NCI-H510A (cell line): ENCODE measurements at places on chromosomes 1 and 21.

DNA sequence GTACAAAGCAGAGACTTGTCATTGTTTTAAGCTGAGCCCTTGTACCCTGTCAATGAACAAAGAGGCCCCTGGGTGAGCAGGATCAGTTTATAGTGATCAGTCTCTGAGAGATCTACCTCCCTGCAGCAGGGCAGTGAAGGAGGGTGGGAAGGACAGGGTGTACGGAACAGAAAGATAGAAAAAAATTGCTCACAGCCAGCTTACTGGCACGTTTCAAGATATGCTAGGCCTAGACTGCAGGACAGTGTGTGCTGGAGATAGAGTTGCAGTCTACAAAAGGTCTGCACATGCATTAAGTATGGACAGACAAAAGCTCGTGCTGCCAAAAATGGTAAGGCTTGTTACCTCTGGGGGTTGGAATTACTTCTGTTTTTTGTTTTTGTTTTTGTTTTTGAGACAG lies 34.6 kb downstream of the OVAAL start:
- no peak for DNase-seq

DNA sequence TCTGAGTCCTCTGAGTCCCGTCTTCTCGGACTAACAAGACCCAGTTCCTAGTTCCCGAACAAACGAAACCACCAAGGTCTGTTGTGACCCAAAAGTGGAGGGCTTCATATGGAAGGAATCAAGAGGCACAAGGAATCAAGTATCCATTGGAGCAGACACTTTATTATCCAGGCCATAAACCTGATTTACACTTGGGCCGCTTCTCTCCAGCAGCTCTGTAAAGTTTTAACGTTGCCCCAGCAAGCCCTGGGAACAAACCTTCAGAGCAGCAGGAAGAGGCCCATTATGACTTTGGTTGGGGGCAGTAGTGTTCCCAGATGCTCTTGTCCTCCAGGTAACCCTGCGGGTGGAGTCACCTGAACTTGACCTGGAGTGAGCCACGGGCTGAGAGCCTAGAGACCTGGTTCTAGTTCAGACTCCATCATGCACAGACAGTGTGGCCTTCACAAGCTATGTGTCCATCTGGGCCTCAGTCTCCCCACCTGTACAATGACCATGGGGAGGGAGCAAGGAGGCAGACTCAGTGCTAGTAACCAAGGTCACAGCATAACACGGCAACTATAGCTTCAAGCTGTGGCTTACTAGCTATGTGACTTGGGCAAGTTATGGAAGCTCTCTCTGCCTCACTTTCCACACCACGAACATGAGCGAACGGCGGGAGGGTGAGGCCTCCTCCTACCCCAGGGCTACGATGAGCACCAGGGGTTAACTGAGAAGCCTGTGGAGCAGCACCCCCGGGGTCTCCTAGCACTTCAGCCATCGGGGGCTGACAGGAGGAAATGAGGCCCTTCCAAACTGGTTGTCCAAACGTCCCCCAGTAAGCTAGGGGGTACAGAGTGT lies 95.7 kb downstream of the GLIS1 start:
- DNase-seq: no peak

- DNase-seq: no peak
These were observed 356.6 kb downstream of the DSCAM start for GRCh38 chr21:40490408-40490807.

GRCh38 chr1:170114906-170115305 lies 30.9 kb upstream of the NTMT2 start:
- DNase-seq: no peak

DNA sequence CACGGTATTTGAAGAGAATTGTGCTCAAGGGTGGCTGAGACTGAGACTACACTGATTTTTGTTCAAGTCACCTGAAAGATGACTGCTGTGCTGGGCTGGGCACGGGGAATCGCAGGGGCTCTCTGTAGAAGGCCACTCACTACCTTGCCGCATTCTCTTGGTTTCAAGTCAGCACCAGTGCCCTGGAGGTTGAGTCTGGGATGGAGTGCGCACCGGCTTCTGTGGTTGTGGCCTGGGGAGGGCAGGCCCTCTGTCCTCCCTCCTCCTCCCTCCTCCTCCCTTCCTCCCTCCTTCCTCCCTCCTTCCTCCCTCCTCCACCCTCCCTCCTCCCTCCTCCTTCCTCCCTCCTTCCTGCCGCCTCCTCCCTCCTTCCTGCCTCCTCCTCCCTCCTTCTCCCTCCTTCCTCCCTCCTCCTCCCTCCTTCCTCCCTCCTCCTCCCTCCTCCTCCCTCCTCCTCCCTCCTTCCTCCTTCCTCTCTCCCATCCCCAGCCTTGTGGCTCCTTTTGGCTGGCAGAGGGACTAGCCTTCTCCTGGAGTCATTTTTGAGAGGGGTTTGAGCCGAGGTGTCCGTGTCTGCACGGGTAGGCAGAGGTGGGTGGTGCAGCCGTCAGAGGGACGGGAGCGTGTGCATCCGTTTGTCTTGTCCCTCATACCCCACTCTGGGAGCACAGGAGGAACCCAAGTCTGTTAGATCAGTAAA lies 9.5 kb downstream of the RER1 start:
- DNase-seq: no peak

DNA sequence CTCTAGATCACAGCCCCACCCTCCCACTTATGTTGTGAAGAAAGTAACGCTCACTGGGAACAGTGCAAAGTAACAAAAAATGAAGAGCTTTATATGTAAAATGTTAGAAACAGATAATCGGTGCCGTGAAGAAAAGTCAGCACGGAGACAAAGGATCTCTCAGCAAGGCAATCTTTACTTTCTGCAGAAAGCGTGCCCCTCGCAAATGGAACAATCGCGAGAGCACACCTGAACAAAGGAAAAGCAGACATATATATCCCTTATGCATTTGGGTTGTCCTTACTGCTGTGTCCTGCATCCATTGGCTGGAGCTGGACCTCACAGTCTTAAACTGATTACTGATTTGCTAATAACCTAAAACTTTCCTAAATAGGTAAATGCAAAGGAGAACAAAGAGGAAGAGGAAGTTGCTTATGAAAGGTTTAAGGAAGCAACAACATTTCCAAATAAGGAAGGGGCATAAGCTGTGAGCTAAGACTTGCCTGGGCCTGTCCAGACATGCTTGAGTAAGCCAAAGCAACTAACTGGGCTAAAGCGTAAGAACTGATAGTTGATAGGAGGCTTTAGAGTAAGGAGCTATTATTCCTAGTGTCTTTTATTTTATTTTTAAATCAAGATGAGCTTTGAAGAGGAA lies 89.7 kb downstream of the GTF2B start:
- DNase-seq: no peak

GRCh38 chr1:10856863-10857598 lies 60.6 kb upstream of the CASZ1 start:
- DNase-seq: no peak

- no peak for DNase-seq
These were observed 356.3 kb downstream of the USP25 start for GRCh38 chr21:16086121-16086520.

- no peak for DNase-seq
These were observed 53.6 kb downstream of the KCNAB2 start for GRCh38 chr1:6099297-6099696.

- DNase-seq: no peak
These were observed 4.5 kb upstream of the DDR2 start for GRCh38 chr1:162627662-162628296.

DNA sequence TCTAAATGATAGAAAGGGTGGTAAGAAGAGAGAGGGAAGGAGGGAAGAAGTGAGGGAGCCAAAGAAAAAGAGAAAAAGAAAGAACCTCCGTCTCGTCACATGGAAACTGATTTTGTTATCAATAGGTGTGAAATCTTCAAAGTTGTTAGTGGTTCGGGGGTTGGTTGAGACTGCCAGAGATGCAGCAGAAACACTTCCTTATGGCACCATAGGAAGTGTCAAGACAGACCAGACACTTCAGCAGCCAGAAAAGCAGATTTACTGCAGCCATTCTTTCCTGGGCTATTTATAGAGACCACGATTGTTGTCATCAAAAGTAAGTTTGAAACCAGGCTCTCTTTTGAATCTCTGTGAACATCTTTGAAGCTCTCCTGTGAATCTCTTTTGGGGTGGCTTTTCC lies 150.5 kb downstream of the PLPPR5 start:
- DNase-seq: no peak

- DNase-seq: peak; percentile 23
These were observed 3.0 kb upstream of the RGS8 start for GRCh38 chr1:182687361-182687760.

- DNase-seq: peak; percentile 64
These were observed 52.2 kb downstream of the SDC3 start for GRCh38 chr1:30856260-30856790.

GRCh38 chr1:245475126-245475525 lies 320.3 kb downstream of the KIF26B start:
- DNase-seq: no peak

GRCh38 chr21:34878501-34878900 lies 170.6 kb downstream of the RUNX1 start:
- peak; percentile 54 for DNase-seq

- no peak for DNase-seq
These were observed 36.6 kb downstream of the DMRTB1 start for GRCh38 chr1:53495633-53496345.

GRCh38 chr1:88650676-88651418 lies 33.2 kb upstream of the PKN2 start:
- DNase-seq: no peak

DNA sequence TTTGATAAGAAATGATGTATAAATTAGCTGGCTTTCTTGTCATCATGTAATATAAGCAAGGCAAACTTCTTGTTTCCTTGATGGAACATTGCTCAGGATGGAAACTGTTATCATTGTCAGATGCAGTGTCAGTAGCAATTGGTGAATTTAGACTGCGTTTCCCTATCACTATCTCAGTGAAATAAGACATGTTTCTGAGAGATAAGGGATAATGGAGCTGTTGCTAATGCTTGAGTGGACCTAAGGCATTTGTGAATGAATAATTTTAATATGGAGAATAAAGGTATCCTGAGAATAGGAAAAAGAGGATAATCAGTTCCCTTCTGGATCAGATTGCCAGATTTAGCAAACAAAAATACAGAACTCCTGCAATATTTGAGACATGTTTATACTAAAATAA lies 160.9 kb downstream of the HLX start:
- DNase-seq: no peak

DNA sequence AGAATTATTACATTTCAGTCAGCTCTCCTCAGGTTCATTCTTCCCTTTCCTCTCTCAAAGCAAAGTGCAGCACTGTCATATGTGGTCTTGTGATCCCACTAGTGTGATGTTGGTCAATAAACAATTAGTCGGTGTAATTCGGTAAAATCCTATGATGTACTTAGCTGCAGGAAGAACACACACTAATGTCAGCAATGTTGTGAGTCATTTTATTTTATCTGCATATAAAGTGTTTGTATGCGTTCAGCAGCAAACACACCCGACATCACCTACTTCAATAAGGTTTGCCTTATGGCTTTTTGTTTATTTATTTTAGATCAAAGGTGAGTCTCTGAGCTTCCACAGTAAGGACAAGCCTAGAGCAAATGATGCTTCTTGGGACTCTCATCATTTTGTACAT lies 47.8 kb downstream of the PTPN14 start:
- DNase-seq: no peak

DNA sequence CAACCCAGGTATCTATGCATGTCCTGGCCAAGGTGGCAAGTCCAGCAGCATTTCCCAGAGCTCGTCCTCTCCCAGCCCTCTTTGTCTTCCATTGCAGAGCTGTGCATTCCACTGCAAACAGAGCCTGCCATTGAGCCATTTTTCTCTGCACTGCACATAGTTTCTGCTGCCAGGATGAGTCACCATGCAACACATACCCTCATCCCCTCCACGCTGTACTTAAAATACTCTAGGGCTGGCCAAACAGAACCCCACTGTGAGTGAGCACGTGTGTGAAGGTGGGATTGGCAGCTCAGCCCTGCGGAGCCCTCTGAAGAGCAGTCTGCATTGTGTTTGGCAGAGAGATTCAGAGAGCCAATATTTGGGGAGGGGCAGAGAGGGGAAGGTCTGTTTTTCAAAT lies 3.9 kb upstream of the ATP1B1 start:
- no peak for DNase-seq

GRCh38 chr1:200867018-200867811 lies 5.6 kb upstream of the GPR25 start:
- DNase-seq: no peak

DNA sequence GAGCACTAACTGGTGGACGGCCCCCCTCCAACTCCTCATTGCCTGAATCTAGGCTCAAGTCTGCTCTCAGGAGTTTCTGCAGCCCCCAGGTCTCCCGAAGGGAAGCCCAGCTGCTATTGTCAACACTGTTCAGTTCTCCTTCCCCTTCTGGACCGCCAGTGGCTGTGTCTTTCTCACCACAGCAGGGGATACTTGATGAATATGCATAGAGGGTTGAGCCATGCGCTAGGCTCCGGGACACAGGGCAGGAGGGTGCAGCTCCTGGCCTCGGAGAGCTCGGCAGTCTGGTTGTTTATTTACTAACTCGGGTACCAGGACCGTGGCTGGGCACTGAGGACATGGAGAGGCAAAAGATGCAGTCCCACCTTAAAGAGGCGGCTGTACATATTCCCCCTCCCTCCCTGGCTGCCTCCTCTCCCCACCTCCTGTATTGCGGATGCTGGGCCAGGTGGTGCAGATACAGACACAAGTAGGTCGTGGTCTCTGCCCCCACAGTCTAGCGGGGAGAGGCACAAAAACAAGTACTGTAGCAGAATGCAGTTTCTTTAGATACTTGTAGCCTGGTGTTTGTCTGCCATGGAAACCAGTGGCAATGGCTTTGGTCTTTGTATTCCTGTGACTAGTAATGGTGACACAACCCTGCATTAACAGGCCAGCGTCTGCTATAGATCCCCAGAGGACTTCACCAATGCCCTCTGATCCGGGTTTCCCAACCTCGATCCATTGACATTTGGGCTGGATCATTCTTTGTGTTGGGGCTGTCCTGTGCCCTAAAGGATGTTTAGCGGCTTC lies 26.2 kb downstream of the ARHGEF10L start:
- no peak for DNase-seq

- no peak for DNase-seq
These were observed 15.0 kb upstream of the TGFB2 start for GRCh38 chr1:218330043-218330623.

DNA sequence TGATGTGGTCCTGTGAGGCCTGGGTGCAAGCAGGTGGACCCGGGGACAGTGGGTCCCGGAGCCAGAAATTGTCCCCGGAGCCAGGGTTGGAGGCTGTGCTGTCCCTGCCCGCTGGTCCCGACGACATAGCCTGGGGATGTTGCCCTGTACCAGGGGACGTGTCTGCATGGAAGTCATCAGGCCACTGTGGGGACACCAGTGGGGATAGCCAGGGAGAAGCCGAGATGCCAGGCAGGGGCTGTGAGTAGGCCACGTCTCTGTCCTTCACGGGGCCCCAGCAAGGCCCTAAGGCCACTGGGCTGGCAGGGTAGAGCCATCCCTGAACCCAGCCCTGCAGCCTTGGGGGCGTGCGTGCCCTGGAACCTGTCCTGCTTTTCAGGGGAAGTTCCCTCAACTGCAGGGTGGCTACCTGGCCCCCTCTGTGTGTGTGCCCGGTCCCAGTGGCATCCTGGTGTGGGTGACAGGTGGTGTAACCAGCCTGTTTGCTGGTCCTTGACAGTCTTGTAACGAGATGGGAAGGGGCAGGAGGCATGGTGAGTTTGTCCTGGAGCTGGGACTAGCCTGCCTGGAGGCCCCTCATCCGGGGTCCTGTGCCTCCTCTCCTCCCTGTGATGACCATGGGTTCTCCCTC lies 73.2 kb downstream of the OBSCN start:
- no peak for DNase-seq
